ENCODE measurements at places on chromosomes 3 and 15. TPM values are rescaled to one million over a fixed set of nuclear protein-coding genes. Genes with fewer than 3 reads are reported as not detected.

The PCOLCE2 gene
- total RNA-seq, result not detected

The CHST2 gene
- total RNA-seq, result 2.5 TPM

The CLPX gene
- 41.4 TPM for total RNA-seq

The IP6K2 gene
- total RNA-seq, result 81.8 TPM

The DNAJA4 gene
- total RNA-seq, result 21.3 TPM

The ANKRD34C gene
- not detected for total RNA-seq

The STAC gene
- 0.88 TPM for total RNA-seq

DNA sequence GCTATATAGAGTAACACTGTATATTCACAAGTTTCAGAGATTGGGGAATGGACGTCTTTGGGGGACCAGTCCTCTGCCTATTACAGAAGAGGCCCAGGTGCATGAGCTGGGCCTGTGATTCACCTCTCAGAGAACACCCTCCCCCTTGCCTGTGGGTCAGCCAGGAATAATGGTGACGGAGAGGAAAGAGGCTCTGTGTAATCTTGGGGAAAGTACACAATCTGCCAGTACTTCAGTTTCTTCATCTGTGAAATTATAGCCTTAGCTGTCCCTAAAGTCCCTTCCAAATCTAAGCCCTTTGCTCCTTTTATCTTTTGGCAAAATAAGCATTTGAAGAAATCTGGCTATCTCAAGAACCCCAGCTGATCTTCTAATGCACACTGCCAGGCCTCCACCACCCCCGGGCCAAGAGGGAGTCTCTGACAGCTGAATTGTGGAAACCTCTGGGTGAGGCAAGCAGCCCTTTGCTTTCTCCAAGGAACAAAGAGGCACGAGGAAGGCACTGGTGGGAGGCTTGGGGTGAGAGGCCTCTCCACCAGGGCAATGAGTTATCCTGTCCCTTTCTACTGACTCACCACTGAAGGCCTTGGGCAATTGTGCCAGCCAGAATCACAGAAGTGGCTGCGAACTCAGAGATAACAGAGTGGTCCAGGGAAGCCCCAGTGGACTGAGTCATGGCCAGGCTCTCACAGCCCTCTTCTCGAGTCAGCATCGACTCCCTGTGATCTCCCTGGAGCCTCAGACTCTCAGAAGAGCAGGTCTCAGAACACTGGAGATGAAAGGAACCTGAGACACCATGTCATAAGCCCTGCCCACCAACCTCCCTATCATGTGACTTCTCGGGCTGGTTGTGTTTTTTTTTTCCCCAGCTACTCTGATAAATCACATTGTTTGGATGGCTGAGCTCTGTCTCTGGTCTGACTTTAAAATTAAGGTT, 31.8 kb downstream of the CCNL1 start:
- H3K36me3 ChIP-seq, result no peaks in the 10 kb centered on the region
- no peak overlapping the region for H3K4me3 ChIP-seq
- peak; percentile 60 for DNase-seq
- peaks cover 39% of the 10 kb centered on the region for H3K4me1 ChIP-seq
- no peaks in the 10 kb centered on the region for H3K27me3 ChIP-seq
- peak overlapping the region; percentile 60 for H3K27ac ChIP-seq

GRCh38 chr3:71110385-71111222, 472.9 kb downstream of the FOXP1 start:
- H3K4me1 ChIP-seq, result peaks cover 55% of the 10 kb centered on the region
- no peaks in the 10 kb centered on the region for H3K27me3 ChIP-seq
- H3K27ac ChIP-seq, result peak overlapping the region; percentile 97
- H3K4me3 ChIP-seq, result no peak overlapping the region

DNA sequence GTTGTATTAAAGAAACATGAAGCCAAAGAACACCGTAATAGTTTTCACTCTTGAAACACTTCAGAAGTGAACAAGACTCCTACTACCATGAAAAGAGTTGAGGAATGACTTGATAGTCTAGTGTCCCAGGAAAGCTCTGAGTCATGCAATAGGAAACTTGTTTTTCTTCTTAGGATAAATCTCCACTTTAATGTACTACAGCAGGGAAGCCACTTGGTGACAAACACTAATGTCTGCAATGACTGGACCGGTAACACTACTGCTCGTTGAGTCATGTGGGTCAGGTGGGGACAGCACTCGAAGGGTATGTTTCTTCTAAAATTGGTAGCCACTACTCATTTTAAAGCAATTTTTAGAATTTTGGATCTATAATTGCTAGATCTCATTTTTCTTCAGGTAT, 291.7 kb upstream of the CNTN3 start:
- H3K36me3 ChIP-seq, result no peaks in the 10 kb centered on the region
- H3K27ac ChIP-seq, result no peak overlapping the region
- H3K4me1 ChIP-seq, result no peaks in the 10 kb centered on the region
- H3K27me3 ChIP-seq, result no peaks in the 10 kb centered on the region
- H3K4me3 ChIP-seq, result no peak overlapping the region

- peaks cover 10% of the 10 kb centered on the region for H3K4me1 ChIP-seq
- no peak overlapping the region for H3K4me3 ChIP-seq
- peak; percentile 45 for DNase-seq
- H3K27me3 ChIP-seq, result peaks cover under 1% of the 10 kb centered on the region
- H3K36me3 ChIP-seq, result no peaks in the 10 kb centered on the region
These were observed 15.8 kb upstream of the SLC27A2 start for GRCh38 chr15:50166216-50166615.

DNA sequence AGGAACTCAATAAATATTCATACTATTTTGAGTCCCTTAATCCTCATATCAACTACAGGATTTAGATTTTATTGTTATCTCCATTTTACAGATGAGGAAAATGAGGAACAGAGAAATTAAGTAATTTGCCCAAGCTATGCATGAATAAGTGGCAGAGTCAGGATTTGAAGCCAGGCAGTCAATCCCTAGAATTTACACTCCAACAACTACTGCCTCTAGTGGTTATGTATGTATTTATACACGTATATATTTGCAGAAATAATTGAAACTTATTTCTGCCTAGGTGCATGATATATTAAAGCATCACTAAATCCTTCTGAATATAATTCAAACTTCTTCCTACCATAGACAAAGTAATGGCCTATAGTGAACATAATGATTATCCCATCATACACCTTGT, 137.4 kb downstream of the SERPINI1 start:
- H3K27me3 ChIP-seq, result no peaks in the 10 kb centered on the region
- H3K4me1 ChIP-seq, result no peaks in the 10 kb centered on the region
- H3K36me3 ChIP-seq, result no peaks in the 10 kb centered on the region
- DNase-seq, result no peak
- H3K4me3 ChIP-seq, result no peak overlapping the region
- no peak overlapping the region for H3K27ac ChIP-seq

DNA sequence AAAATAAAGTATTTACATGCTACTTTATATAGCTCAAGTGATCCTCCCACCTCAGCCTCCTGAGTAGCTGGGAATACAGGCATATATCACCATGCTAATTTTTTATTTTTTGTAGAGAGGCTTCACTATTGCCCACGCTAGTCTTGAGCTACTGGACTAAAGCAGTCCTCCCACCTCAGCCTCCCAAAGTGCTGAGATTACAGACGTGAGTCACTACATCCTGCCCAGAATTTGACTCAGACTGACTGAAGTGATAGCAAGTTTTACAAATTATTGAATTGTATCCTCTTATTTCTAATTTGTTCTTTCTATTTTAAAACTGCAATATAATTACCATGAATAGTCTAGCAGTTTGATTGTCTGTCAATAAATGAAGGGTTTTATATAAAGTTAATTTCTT, 210.3 kb upstream of the CGNL1 start:
- H3K4me3 ChIP-seq, result no peak overlapping the region
- peaks cover 2% of the 10 kb centered on the region for H3K36me3 ChIP-seq

DNA sequence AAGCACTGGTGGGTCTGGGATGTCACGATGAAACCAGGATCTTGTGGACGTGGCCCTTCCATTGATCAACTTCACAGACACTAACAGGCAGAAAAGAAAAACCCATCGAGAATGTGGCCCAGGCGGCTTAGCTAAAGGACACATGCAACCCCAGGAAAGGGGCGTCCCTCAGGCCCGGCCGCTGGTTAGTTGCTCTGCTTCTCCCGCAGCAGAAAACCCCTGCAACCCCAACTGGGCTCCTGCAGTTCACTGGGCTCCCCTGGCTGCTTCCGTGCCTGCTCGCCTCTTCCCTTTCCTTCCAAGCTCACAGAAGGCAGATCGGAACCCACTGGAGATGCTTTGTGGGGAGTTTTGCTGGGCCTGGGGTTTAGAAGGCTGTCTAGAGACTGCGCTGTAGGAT, 1.1 kb downstream of the GASK1A start:
- no peaks in the 10 kb centered on the region for H3K36me3 ChIP-seq
- no peak overlapping the region for H3K27ac ChIP-seq

GRCh38 chr3:21017115-21017852, 733.7 kb downstream of the ZNF385D start:
- DNase-seq, result no peak
- H3K4me1 ChIP-seq, result no peaks in the 10 kb centered on the region
- H3K27me3 ChIP-seq, result no peaks in the 10 kb centered on the region
- H3K27ac ChIP-seq, result no peak overlapping the region

GRCh38 chr3:112020674-112021085, 13.9 kb upstream of the TMPRSS7 start:
- H3K36me3 ChIP-seq, result no peaks in the 10 kb centered on the region
- no peak overlapping the region for H3K4me3 ChIP-seq
- no peak overlapping the region for H3K27ac ChIP-seq
- H3K4me1 ChIP-seq, result no peaks in the 10 kb centered on the region
- H3K27me3 ChIP-seq, result no peaks in the 10 kb centered on the region

GRCh38 chr3:14007006-14007405, 117.7 kb downstream of the CHCHD4 start:
- no peak overlapping the region for H3K27ac ChIP-seq
- no peaks in the 10 kb centered on the region for H3K36me3 ChIP-seq
- no peaks in the 10 kb centered on the region for H3K27me3 ChIP-seq
- no peak overlapping the region for H3K4me3 ChIP-seq
- no peak for DNase-seq
